Stimulated activated CD8-positive, alpha-beta memory T cell treated with anti-CD3 and anti-CD28 coated beads, Interleukin-4, amount 100 ng/mL, for 4 hours (primary cell): ENCODE measurements at places on chromosomes 4 and X.

GRCh38 chrX:51742586-51742985, 656 bp upstream of the GSPT2 start:
- no peak for DNase-seq

GRCh38 chr4:123921339-123921738, 524.7 kb downstream of the SPRY1 start:
- DNase-seq: no peak

DNA sequence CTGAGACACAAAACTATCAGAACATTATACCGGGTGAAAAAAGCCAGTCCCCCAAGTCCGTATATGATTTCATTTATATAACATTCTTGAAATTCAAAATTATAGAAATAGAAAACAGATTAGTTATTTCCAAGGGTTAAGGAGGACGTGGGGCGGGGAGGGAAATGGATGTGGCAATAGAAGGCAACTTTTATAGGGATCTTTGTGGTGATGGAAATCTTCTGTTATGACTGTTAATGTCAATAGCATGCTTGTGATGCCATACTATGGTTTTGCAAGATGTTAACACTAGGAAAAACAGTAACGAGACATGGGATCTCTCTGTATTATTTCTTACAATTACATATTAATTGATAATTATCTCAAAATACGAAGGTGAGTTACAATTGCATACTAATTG, 96.4 kb downstream of the LNX1 start:
- DNase-seq: no peak

DNA sequence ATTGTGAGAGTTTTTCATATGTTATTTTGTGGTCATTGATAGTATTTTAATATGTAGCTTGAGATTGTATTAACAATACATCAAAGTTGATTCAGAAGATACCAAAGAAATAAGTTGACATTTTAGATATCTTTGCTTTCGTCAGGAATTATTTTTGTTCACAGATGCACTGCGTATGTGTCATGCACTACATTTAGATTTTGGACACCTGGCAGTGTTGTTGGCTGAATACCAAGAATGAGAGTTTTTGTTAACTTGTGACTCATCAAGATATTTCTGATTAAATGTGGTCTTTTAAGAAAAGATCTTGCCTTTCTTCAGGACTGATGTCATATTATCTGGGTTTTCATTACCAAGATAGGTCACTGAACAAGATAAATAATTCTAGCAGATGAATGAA, 633.4 kb downstream of the CENPC start:
- DNase-seq: no peak

- no peak for DNase-seq
These were observed 102.3 kb downstream of the PSAPL1 start for GRCh38 chr4:7332216-7333023.

GRCh38 chr4:53821179-53821851, 230.0 kb upstream of the LNX1 start:
- DNase-seq: no peak

DNA sequence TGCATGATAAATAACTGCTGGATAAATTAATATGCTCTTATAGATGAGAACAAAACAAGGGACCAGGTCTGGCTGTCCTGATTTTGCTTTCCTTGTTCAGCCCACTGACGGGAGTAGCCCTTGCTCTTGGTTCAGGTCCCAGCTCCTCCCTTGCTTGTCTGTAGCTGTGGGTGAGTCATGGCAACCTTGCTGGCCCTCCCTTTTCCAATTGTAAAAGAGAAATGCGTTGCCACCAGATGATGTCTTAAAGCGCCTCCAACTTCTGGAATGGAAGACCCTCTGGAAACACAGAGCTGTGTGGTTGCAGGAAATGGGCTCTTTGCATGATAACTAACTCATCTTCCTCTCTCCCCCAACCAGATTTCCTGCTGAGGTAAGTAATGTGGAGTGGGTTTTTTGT, 171.4 kb downstream of the AASDH start:
- DNase-seq: no peak

- DNase-seq: no peak
These were observed 95.4 kb downstream of the LIMCH1 start for GRCh38 chr4:41633321-41633720.

- no peak for DNase-seq
These were observed 3.4 kb downstream of the DDX53 start for GRCh38 chrX:23003116-23003515.

- no peak for DNase-seq
These were observed 22.0 kb downstream of the NDNF start for GRCh38 chr4:121050300-121050699.

DNA sequence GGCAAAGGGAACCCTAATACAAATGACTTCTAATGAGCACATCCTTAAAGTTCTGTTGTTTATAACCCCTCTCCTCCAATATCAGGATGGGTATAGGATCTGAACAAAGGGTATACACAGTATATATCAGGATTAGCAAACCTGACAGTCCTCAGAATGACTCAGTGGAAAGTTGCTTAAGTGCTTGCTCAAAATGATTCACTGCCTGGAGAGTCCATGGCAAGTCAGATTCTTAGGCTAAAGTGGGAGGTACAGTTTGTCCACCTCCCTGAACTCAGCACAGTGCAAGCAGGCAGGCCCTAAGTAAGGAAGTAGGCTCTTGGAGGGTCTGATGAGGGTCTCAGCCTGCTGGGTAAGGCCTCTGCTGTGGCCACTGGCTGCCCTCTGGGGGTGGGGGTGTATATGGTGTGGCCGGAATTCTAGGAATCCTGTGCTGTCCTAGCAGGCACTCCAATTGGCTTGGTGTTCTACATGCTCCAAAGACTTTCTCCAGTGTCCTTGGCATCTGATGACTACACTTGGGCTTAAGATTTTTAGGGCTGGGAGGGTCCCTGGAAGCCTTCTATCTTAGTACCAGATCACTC, 54.3 kb downstream of the CHRDL1 start:
- no peak for DNase-seq

DNA sequence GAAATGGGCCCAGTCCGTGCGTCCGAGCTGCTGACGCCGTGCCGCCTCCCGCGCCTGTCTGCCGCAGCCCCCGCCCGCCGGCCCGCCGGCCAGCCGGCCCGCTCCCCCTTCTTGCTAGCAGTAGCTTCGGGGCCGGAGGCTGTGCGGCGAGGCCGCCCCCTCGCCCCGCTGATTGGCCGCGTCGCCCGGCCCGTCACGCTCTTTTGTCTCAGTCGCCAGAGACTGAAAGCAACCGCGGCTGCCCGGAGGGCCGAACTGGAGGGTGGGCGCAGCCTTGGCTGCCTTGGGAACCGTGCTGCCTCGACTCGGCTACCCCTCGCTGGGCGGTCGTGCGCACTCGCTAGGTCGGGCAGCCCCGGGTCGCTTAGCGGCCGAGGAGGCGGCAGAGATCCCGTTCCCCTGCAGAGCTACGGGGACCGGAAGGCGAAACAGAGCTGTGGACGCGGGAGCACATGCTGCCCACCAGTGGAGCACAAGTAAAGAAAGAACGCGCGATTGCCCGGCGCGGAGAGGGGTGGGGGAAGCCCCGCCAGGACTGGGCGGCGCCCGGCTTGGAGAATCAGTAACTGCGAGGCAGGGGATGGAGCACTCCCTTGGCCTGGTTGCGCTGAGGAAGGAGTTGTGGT, at the start of gene ZCCHC18:
TSS of gene ZCCHC18 (plus strand) at position 198 of the 626 bp plus-strand sequence. CDS start 1,589 bp downstream, outside the sequence.
- DNase-seq: no peak

DNA sequence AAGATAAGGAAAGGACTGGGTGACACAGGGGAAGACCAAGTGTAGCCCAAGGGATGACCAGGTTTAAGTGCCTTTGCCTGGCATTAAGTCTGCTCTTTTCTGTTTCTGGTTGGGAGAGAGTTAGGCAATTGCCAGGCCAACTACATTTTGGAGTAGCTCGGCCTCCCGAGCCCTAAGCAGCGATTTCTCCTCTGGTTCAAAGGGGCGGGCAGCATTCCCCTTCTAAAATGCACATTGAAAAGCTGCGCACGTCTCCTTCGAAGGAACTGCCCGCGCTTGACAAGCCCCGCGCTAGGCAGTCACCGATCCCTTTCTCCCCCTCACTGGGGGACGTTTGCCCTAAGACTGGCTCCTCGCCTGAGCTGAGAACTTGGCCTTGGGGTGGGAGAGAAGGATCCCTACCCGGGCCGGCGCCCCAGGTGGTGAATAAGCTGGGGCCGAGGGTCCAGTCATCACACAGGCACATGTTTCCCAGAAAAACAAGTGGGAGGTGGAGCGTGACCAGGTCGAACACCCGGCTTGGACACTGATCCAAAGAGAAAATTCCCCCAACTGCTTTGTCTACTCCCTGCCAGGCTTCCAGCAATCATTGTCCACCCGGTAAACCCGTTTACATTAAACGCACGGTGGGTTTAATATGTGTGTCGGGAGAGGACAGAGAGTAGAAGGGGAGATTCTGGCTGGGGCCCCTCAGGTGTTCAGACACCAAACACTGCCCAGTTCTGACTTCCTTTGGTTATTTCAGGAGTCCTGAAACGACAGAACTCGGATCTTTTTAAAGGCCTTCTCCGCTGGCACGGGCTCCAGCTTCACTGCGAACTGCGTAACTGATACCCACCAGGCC, 4.0 kb downstream of the ARX start:
- no peak for DNase-seq

GRCh38 chr4:160709546-160709945, 1454.3 kb downstream of the FSTL5 start:
- DNase-seq: no peak

GRCh38 chrX:154595559-154596249, 10.8 kb downstream of the CTAG1A start:
- no peak for DNase-seq

- DNase-seq: no peak
These were observed 345.9 kb downstream of the ADGRL3 start for GRCh38 chr4:61545902-61546480.

DNA sequence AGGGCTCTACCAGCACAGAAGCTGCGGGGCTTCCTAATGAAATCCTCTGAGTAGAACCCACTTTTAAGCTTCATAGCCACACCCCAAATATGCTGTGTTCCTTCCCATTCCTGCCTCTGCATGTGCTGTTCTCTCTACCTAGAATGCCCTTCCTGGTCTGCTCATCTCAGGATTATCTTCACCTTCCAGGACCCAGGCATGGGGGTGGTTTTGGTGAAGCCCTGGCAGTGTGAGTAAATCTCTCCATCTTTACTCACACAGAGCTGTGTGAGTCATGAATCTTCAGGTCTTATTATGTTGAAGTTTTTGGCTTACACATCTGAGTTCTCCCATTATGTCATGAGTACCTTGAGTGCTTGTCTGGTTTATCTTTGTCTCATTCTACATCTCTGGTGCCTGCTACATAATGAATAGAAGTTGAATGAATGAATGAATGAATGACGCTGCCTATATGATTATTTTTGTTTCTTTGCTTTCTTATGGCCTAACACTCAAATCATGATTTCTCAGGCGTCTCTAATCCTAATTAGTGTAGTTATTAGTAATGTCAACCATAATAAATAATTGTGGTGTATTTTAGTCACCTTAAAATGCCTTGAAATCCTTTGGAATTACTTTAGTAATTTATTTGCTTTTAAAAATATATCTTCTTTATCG, 41.9 kb downstream of the HADH start:
- no peak for DNase-seq

DNA sequence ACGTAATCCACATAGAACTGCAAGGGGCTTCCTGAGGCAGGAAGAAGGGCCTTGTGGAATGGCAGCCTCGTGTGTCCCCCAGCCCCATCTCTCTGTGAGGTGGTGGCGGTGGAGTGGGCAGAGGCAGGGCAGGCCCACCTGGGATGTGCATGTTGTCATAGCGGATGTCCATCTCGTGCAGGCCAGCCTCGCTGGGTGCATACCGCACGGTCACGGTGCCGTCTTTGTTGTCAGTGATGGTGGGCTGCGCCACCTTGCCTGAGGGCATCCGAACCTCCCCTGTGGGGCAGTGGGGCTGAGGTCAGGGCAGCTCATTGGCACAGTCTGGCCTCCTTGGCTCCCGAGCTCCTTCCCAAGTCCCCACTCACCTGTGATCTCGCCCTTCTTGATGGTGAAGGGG, 20.4 kb downstream of the FLNA start:
- no peak for DNase-seq

- DNase-seq: no peak
These were observed 192.5 kb upstream of the STK26 start for GRCh38 chrX:131830400-131831184.

GRCh38 chr4:138090918-138091676, 151.1 kb downstream of the SLC7A11 start:
- DNase-seq: no peak
